ENCODE measurements at places on chromosomes 5 and 9.

DNA sequence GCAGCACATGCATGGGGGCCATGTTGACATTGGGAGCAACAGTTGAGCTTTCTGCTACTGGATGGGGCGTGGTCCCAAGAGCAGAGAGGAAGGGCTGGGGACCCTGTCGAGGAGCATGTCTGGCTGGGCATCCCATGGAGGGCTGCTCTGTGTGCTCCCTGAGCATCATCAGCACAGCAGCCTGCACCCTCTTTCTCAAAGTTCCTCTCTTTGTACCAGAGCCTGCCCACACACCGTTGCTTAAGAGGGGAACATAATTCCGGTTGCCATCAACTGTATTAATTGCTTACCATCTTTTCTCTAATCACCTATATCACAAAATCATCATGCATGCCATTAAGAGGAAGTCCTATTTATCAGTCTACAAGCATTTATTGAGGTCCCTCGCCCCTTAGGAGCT, 55.2 kb upstream of the DIRAS2 start:
- DNase-seq, result no peak

GRCh38 chr5:179487145-179487544, 63.2 kb upstream of the RUFY1 start:
- DNase-seq, result no peak

GRCh38 chr5:179893958-179894895, 13.5 kb downstream of the TBC1D9B start:
- no peak for DNase-seq

- no peak for DNase-seq
These were observed 36.7 kb downstream of the GPR21 start for GRCh38 chr9:123070198-123070597.

- DNase-seq, result no peak
These were observed 174.5 kb upstream of the SLC12A2 start for GRCh38 chr5:127909066-127909465.

GRCh38 chr5:31131381-31131891, 62.0 kb upstream of the CDH6 start:
- no peak for DNase-seq
